CD4-positive, alpha-beta T cell treated with Interleukin-15 for 4 hours (primary cell): ENCODE measurements at places on chromosomes 2 and 18.

DNA sequence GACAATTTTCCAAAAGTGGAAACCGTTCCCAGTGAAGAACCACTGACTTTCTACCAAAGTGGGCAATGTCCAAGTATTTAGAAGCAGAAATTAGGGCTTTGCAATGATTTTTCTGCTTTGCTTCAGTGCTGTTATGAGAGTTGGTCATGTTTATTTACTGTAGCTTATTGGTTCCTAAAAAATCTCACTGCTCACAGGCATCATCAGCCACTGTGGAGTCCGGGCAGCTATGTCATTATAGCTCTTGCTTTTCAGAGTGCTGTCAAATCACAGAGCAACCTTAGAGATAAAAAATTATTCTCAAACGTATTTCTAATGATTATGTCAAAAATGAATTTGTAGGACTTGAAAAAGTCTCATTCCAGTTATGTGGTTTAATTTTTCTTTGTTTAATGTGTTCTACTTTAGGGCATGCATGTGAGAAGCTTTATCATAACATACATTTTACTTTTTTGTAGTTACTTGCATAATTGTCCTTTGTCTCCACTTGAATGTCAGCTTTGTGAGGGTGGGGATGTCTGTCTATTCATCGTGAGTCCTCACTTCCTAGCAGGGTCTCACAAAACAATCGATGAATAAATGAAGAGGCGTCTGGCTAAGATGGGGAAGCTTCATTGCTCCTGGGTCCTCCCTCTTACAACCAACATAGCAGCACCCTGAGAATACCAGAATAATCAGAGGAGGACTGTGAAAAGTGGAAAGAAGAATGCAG, 117.6 kb downstream of the TPGS2 start:
- no peak for DNase-seq

DNA sequence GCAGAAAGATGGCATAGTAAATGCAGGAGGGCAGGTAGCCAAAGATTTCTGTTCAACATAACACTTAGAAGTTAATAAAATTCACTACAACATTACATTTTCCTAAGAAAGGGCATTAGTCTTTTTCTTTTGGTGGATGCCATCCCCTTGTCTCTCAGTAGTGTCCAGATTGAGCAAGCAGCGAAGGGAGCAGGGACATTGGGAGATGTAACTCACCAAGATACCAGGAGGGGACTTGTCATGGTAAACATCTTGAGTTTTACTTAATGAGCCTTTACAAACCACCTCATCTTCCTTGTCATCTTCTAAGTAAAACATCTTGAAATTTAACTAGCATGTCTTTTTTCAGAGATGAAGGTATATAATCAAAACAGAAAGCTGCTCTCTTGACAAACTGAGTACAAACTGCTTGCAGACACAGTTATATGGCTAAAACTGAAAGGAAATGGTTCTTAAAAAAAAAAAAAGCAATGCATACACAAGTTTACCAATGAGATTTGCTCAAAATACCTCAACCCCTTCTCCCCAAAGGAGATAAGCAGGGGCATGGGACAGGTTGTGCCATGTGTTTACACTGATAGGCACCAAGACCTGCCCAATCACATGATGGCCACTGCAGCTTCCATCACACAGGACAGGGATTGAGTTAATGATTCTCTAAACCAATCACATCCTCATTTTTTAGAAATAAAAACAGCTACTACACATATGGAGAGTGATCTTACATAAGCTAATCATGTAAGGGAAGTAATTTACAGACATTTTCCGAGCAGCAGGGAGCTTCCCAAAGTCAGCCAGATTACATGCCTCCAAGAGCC, 30.3 kb downstream of the LPIN2 start:
- no peak for DNase-seq

DNA sequence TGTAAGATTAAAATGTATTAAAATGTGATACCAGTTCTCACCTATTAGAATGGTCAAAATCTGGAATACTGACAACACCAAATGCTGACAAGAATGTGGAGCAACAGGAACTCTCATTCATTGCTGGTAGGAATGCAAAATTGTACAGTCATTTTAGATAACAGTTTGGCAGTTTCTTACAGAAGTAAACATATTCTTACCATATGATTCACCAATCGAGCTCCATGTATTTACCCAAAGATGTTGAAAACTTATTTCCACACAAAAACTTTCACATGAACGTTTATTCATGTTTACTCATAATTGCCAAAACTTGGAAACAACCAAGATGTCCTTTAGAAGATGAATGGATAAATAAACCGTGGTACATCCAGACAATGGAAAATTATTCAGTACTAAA, 1193.5 kb upstream of the ACVR2A start:
- DNase-seq, result no peak

- DNase-seq, result no peak
These were observed 91.2 kb downstream of the TWIST2 start for GRCh38 chr2:238939074-238939473.

DNA sequence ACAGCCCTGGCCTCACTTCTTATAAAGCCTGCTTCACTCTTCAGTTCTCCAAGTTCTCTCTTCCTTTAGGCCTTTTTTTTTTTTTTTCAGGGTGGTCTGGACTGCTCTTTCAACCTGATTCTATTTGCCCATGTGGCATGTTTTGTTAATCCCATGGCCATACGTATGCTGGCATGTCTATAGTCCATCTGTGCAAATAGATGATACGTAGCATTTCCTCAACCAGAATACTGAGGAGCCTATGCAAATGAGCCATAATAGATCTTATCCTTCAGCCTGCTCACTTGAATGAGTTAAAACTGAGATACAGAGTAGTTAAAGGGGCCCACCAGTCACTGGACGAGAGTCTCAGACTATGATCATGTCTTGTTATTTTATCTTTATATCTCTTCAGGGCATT, 265.2 kb upstream of the CXCR4 start:
- DNase-seq, result no peak

GRCh38 chr2:127951026-127951425, 65.3 kb upstream of the AMMECR1L start:
- no peak for DNase-seq

GRCh38 chr2:122639176-122639575, 883.7 kb downstream of the TSN start:
- DNase-seq, result no peak

DNA sequence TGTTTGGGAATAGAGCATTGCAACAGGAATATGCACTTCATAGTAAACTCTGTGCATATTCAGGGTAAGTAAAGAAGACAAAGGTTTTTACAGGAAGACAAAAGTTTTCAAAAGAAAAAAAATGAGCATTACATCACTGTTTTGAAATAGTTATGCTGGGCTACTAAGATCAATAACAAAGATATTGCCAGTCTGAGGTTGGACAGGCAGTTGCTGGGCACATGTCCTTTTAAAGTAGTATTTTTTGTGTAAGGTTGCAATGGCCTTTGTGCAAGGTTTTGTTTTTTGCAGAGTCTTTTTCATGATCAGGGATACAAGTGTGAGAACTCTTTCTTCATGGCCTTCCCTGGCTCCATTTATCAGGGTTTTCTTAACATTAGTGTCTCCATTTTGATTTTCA, 16.2 kb downstream of the IL1B start:
- DNase-seq, result no peak

DNA sequence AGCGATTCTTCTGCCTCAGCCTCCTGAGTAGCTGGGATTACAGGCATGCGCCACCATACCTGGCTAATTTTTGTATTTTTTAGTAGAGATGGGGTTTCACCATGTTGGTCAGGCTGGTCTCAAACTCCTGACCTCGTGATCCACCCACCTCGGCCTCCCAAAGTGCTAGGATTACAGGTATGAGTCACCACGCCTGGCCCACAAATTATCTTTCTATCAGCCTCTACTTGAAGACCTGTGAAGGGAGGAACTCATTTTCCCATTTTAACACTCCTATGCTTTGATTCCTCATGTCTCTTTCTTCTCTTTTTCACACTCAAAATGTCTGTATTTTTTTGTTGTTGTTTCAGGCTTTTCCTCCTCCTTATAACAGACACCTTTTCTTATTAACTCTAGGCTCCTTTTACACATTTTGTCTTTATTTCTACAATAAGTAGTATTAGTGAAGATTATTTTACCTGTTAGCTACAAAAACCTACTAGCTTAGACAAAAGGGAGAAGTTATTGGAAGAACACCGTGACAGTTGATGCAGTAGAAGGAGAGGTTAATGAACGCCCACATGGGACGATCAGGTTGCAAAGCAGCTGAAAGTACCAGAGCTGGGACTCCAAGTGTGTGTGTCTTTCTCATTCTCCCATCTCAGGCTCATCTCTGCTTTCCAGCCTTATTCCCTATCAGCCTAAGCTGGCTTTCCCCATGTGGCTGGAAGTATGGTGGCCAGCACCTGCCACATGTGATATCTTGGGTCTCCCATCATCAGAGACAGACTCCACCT, 97.6 kb upstream of the AGAP1 start:
- no peak for DNase-seq
